Stimulated activated CD4-positive, alpha-beta T cell treated with anti-CD3 and anti-CD28 coated beads, TNF-alpha, amount 100 ng/mL, for 4 hours (primary cell): ENCODE measurements at places on chromosomes 3 and 15.

- no peak for DNase-seq
Measured at GRCh38 chr3:141797819-141798447, 34.7 kb downstream of the GRK7 start.

DNA sequence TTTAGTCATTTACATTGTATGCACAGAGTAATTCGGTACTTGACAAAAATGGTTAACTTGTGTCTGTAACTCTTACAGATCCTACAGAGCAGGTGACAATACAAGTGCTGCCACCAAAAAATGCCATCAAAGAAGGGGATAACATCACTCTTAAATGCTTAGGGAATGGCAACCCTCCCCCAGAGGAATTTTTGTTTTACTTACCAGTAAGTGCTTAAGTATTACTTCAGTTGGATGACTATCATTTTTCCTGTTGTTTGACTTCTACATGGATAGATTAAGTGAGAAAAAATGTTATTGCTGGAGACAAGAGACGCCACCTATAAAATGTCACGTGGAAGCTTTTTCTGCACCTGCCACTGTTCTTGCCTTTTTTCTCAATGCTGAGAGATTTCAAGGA lies 173.2 kb downstream of the ALCAM start:
- no peak for DNase-seq

DNA sequence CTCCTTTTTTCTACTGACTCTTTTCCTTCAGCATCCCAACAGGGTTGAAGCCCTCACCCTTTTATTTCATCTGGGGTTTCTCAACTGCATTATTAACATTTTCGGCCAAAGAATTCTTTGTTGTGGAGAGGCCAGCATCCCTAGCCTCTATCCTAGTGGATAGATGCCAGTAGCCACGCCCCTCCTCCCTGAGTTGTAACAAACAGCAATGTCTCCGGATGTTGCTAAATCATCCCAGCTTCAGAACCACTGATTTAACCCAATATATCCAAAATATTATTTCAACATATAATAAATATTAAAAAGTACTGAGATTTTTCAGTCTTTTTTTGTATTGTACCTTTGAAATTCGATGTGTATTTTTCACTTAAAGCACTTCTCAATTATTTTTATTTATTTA lies 2.0 kb upstream of the RNF111 start:
- no peak for DNase-seq

DNA sequence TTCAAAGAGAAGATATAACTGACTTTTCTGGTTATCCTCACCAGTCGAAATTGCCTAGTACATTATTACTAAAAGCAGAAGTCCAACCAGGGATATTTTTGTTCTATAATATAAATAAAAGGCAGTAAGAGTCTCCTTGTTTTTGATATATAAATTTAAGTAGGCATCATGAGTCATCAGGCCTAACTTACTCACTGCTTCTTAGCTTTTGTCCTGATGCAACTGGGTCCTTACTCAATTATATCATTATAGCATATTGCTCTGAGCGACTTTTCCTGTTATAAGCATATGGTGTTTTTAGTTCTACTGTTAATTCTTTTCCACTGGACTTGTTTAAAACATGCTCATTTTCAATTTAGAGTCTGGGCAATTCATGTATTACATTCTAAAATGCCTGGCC lies 910.1 kb downstream of the MCTP2 start:
- DNase-seq, result no peak

DNA sequence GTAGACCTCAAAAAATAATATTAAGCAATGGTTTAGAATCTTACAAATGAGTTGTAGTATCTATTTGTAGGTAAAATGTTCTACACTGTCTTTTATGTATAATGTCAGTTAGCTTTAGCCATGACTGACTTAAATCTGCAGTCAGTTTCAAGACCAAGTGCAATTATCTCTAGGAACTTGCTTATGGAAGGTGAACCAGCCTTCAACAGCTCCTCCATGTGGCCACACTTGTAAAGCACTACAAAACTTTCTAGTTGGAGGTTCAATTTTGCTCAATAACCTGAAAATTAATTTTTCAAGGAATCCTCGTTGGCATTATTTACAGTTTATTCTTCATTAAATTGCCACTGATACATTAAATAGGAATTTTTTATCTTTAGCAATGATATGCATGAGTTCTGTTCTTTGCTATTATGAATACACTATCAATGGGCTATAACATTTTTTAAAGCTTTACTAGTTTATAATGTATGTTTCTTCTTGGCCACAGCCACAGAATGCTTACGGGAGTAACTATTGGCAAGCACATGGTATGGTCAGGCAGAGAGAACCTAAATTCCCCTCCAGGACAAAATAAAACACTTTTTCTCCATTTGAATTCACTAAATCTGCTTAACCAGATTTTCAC lies 315.3 kb upstream of the UBE2E2 start:
- DNase-seq, result no peak

GRCh38 chr3:29693863-29694262 lies 413.0 kb downstream of the RBMS3 start:
- no peak for DNase-seq

GRCh38 chr15:39556461-39556860 lies 24.4 kb upstream of the THBS1 start:
- no peak for DNase-seq
